Upper lobe of left lung (tissue), 6 donors: ENCODE measurements at places on chromosomes 11 and 22. TPM values are rescaled to one million over a fixed set of nuclear protein-coding genes. Genes with fewer than 3 reads are reported as not detected.
A peak's percentile ranks its signal among the peaks of the same experiment; 100 is the strongest.

PRODH gene
- total RNA-seq = 184 TPM

DNA sequence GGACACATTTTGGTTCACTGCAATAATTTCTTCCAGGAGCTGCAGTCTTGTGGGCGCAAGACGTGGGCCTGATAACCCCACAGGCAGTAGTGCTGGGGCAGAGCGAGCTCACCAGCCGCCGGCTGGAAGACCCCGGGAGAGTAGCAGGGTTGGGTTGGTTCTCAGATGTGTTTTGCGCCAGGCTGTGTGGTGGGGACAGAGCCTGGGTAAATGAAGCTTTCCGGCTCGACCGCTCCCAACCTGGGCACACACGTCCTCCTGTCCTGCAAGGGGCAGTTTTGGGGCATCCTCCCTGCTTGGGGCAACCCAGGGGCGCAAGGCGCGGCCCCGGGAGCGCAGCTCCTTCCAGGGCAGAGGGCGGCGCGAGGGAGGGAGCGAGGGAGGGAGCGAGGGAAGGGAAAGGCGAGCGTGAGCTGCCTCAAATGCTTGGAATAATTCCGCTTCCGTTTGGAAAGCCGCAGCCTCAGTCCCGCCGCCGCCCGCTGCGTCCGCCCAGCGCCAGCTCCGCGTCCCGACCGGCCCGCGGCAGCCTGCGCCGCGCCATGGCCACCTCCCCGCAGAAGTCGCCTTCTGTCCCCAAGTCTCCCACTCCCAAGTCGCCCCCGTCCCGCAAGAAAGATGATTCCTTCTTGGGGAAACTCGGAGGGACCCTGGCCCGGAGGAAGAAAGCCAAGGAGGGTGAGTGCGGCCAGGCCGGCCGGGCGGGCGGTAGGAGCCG is at the start of gene PARVA:
Gene PARVA, plus strand, starts transcription at position 466 of the 718 bp plus-strand sequence. Its CDS starts 77 bp downstream, at position 543.
- DNase-seq = peak; percentile 51

GRCh38 chr11:31788085-31788484 is 23.0 kb downstream of the PAX6 start:
- no peak for DNase-seq

DNA sequence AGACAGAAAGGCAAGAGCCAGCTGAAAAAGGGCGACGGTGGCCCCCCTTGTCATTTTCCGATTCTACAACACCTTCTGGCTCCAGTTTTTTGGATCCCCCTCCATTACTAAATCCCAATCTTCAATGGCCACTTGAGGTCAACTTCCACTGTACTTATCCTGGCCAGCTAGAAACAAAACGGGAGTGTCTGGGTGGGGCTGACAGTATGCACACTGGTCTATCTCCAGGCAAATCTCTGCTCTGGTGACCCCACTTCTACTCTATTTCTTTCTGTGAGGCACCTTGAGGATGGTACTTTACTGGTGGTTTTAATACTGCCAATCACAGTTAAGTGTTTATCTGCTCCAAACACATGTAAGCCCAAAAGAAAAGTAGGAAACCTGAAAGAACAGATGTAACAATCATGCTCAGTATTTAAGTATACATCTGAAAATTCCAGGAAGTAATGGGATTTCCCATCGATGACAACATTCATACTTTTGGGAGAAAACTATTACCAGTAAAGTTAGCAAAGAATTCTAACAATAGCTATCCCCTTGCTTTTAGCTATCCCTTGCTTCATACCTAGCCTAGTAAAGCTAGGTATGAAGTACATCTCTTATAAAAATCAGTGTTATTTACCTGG is 16.0 kb downstream of the CDON start:
- DNase-seq = no peak

KDM4E gene
- total RNA-seq = not detected

- DNase-seq = peak; percentile 72
Observed at GRCh38 chr22:48955351-48956311, 872.0 kb downstream of the BRD1 start.

ZNHIT2 gene
- total RNA-seq = 28.5 TPM

GRCh38 chr11:85685820-85686459 is at the start of gene CCDC89:
Gene CCDC89, minus strand, starts transcription at chr11:85686195. Its CDS starts 65 bp downstream, at chr11:85686130.
- DNase-seq = no peak

ACRV1 gene
- not detected for total RNA-seq

DNA sequence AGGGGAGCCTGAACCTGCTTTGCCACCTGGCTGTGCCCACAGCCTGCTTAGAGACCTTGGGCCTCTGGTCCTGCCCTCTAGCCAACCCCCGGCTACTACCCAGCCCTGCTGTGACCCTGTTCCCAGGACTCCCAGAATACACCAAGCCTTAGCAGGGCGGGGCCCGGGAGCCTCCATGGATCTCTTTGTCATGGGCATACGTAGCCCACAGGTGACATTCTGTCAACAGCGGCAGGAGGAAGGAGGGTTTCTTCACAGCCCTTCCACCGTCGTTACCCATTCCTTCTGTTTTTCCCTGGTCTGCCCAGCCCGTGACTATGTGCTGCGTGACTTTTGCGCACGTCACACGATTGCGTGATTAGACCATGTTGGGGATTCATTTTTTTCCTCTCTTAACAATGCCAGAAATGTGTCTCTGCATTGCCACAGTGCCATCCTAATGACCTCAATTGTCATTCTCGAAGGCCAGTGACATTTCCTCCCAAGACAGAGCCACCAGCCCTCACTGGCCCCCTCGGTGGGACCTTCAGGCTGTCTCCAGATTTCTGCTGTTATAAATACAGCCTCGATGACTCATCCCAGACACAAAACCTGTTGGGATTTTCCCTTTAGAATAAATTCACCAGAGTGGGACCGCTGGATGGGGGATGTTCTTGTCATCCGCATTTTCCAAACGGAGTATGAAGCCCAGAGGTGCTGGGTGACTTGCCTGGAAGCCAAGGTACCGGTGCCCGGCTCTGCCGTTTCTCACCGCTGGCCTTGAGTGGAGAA is 9.0 kb downstream of the SYT12 start:
- DNase-seq = no peak

DNA sequence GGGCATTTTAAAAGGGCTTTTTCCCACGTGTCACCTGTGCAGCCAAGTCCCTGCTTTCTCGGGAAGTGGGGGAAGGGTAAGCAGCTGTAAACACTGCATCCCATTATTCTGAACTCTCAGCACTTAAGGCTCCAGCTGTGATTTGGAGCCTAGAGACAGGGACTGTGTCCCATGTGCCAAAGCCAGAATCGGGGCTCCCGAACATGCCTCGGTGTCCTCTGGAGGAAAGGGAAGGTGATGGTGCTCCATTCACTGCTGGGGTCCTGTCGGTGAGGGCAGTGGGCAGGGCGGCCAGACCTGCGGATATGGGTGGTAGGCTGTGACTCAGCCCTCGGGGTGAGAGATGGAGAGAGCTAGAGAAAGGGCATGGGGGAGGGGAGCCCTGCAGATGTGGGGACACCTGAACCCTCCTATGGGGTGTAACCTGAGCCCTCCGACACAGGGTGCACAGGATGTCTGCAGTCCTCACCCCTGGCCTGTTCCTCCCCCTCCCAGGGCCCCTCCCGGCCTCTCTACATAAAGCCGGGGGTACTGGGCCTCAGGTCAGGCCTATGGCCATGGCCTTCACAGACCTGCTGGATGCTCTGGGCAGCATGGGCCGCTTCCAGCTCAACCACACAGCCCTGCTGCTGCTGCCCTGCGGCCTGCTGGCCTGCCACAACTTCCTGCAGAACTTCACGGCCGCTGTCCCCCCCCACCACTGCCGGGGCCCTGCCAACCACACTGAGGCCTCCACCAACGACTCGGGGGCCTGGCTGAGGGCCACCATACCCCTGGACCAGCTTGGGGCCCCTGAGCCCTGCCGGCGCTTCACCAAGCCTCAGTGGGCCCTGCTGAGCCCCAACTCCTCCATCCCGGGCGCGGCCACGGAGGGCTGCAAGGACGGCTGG is 31.8 kb downstream of the CAPN1 start:
- peak; percentile 83 for DNase-seq

SOX6 gene
- 6.1 TPM for total RNA-seq

GRCh38 chr22:36395915-36396314 is 8.1 kb upstream of the MYH9 start:
- DNase-seq = no peak

ARHGAP20 gene
- total RNA-seq = 5.8 TPM

GRCh38 chr11:102316346-102316904 is 859 bp upstream of the BIRC3 start:
- DNase-seq = no peak

MFNG gene
- 44.0 TPM for total RNA-seq

GRCh38 chr11:130202818-130203689 is 43.5 kb downstream of the ST14 start:
- DNase-seq = no peak

DNA sequence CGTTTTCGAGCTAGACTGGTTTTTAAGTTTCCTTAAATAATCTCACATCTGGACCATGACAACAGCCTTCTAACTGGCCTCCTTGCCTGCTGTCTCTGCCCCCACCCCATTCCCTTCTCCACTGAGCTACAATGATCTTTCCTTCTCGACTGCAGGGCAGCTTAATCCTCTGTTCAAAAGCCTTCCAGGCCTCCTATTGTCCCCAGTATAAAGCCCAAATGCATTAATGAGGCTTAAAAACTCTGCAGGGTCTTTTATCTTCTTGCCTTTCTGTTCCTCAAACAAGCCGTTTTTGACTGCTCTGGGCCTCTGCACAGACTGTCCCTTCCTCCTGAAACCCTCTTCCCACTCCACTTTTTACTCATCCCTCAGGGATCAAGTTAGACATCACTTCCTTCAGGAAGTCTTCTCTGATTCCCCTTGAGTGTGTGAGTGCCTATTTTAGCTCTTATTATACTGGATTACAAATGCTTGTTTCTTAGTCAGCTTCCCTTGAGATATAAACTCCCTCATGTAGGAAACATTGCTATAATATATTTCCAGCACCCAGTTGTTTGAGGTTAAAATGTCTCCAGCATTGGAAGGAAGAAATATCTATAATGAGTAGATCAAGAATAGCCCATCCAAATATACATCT is 23.6 kb upstream of the PAMR1 start:
- no peak for DNase-seq

ETS1 gene
- 107 TPM for total RNA-seq

GRCh38 chr22:32446321-32446720 is 17.9 kb downstream of the BPIFC start:
- no peak for DNase-seq
